Fibroblast of skin of right quadriceps (primary cell): ENCODE measurements at places on chromosomes 7 and 10.
A peak's percentile ranks its signal among the peaks of the same experiment; 100 is the strongest.

DNA sequence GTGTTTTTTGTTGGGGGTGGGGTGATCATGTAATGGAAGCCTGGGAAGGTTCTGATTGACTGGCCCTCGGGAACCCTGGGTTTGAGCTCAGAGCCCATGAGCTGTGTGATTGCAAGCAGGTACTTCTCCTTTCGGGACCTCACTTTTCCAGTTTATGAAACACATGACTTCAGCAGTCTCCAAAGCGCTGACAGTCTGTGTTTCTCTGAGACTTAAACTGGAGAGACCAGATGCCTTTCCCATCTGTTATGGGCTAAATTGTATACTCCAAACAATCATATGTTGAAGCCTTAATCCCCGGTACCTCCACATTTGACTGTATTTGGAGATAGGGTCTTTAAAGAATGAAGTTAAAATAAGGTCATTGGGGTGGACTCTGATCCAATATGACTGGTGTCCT lies 493.6 kb downstream of the GALNT17 start:
- DNase-seq, result no peak

- peak; percentile 11 for DNase-seq
These were observed 45.7 kb downstream of the CXCL12 start for GRCh38 chr10:44339218-44339617.

GRCh38 chr10:48931188-48931587 lies 8.5 kb downstream of the LRRC18 start:
- DNase-seq, result no peak

DNA sequence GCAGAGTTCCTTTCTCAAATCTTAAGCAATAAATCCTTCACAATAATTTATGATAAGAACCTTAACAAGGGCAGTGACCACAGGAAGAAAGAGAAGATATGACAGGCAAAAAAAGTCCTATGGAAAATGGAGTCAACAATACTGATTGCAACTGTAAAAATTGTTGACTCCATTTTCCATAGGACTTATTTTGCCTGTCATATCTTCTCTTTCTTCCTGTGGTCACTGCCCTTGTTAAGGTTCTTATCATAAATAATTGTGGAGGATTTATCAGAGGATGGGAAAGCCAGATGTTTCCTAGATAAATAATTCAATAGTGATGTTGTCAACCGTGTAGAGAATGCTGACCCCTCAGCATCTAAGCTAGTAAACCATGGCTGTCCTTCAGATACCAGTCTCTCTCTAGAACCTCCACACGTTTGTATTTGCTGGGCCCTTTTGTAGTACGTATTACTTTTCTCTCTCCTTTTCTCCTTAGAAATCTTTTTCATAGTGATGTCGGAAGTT lies 172.6 kb upstream of the BET1 start:
- DNase-seq, result no peak

- DNase-seq, result no peak
These were observed 34.8 kb upstream of the CARD11 start for GRCh38 chr7:3078514-3078913.
